ENCODE measurements at places on chromosomes 16 and 17.

DNA sequence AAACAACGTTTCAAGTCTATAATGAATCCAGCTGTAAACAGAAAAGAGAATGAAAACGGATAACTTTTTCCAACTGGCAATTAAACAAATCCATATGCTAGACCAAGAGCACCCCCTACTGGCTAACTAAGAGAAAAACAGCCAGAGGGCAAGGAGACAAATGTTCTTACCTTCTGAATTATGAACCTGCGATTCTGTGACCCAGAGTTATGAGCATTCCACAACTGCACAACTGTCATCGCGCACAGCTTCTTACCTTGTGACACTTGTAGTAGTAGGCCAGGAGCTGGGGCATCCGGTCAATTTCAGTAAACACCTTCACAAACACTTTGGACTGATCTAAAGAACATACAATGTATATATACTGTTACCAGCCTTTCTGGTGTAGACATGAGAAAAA, 18.6 kb downstream of the COG7 start:
- peak; percentile 66 for DNase-seq

DNA sequence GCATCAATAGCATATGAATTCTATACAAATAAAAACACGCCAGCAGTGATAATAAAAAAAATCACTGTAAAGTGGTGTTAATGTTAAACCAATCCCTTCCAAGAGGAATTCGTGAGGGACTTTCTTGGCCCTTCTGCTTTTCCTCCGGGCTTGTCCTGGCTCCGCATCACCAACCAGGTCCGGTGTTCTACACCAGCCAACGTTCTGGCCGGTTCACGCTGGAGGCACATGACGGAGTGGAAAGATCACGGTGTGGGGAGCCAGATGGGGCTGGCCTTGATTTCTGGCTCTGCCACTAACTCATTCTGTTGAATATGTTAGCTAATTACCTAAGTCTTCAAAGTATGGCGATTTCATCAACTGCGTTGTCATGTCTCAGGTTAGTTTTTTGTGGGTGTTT, 1.4 kb upstream of the KRTAP29-1 start:
- no peak for DNase-seq

DNA sequence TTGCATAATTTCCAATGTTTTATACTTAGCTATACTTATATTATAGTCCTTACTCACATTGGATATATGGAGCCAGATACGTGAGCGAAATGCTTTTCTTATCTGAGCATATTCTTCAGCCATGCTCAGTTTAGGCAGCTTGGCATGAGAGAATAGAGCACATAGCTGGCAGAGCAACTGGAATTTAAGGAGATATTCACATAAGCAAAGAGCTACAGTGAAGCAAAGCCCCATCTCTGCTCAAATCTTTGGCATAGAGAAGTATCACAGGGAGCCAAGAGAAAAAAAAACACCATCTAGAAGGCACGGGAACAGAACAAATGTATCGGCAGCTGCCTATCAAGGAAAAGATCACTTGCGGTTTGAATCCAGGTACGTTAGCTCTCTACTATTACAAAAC, 734.2 kb upstream of the KIF2B start:
- no peak for DNase-seq

DNA sequence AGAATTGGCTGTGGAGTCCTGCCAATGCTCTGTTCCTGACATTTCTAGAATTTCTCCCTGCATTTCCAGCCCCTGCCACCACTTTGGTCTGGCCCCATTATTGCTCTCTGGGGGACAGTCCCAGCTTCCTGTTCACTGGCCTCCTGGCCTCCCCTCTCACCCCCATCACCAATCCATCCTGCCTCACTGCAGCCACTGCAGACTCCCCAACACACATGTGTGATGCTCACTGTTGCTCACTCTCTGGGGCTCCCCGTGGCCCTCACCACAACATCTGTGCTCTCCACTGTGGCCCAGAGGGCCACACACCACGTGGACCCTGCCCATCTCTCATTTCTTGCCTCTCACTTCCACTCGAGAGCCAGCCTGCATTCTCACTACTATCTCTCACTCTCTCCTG, 64.6 kb downstream of the SREBF1 start:
- no peak for DNase-seq

GRCh38 chr17:18262111-18262510, 1.6 kb downstream of the MIEF2 start:
- no peak for DNase-seq

GRCh38 chr16:88331989-88332920, 50.5 kb upstream of the ZNF469 start:
- DNase-seq, result no peak

- no peak for DNase-seq
Measured at GRCh38 chr16:79269211-79269863, 331.2 kb downstream of the MAF start.

DNA sequence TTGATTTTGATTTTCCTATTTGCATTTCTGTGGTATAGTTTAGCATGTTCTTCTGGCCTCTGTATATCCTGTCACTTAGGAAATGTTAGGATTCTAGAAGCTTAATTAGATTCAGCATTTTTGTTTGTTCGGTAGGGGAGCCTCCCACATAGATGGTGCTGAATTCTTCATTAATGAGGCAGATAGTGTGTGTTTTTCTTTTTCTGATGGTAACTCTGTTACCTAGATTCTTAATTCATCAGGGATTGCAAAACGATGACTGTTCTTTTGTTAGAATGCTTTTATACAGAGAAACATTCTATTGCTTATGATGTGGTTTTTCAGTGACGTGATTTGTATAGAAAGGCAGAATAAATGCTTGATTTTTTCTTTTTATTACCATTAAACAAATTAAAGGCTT, 19.0 kb downstream of the BANP start:
- DNase-seq, result no peak

All from NCI-H146 (cell line).